ENCODE measurements at places on chromosomes 1 and 21. TPM values are rescaled to one million over a fixed set of nuclear protein-coding genes. Genes with fewer than 3 reads are reported as not detected.

SYT14 gene
- total RNA-seq = not detected

C4BPB gene
- total RNA-seq = 1.8 TPM

ACKR1 gene
- total RNA-seq = not detected

LGR6 gene
- 0.62 TPM for total RNA-seq

LORICRIN gene
- not detected for total RNA-seq

MFAP2 gene
- 0.57 TPM for total RNA-seq

OSCP1 gene
- 6.1 TPM for total RNA-seq

C1orf141 gene
- total RNA-seq = not detected

BGLAP gene
- not detected for total RNA-seq

ZNF691 gene
- 7.7 TPM for total RNA-seq

OR2T35 gene
- not detected for total RNA-seq

RNF19B gene
- 23.6 TPM for total RNA-seq

CXADR gene
- total RNA-seq = 12.1 TPM

RIMKLA gene
- 0.50 TPM for total RNA-seq

SDC3 gene
- 14.0 TPM for total RNA-seq

C1orf167 gene
- total RNA-seq = not detected

TRIM58 gene
- total RNA-seq = not detected

CRYAA gene
- not detected for total RNA-seq

NFYC gene
- 37.7 TPM for total RNA-seq

DBT gene
- 2.3 TPM for total RNA-seq

TIAM1 gene
- 0.75 TPM for total RNA-seq

SPRR2D gene
- total RNA-seq = not detected

RNU1-3 gene
- total RNA-seq = not detected

ANXA9 gene
- total RNA-seq = 1.2 TPM

CA6 gene
- not detected for total RNA-seq

KCNJ6 gene
- 3.6 TPM for total RNA-seq

SPRR1A gene
- total RNA-seq = not detected

SCP2 gene
- 49.5 TPM for total RNA-seq

CD34 gene
- total RNA-seq = not detected

TMEM82 gene
- not detected for total RNA-seq

NUAK2 gene
- 29.0 TPM for total RNA-seq

C1orf105 gene
- total RNA-seq = not detected

TNNT2 gene
- not detected for total RNA-seq

PROK1 gene
- total RNA-seq = not detected

CYP4Z1 gene
- total RNA-seq = not detected

HRNR gene
- total RNA-seq = not detected

CHAF1B gene
- 10.5 TPM for total RNA-seq

C1orf94 gene
- not detected for total RNA-seq

TRIM67 gene
- 0.12 TPM for total RNA-seq

UBAP2L gene
- total RNA-seq = 110 TPM

VAMP4 gene
- total RNA-seq = 4.7 TPM

SLC9A1 gene
- 13.8 TPM for total RNA-seq

NHLH1 gene
- 0.34 TPM for total RNA-seq

GUCA2A gene
- total RNA-seq = not detected

BMP8B gene
- total RNA-seq = 5.2 TPM

NFASC gene
- 1.9 TPM for total RNA-seq

LCE1A gene
- total RNA-seq = not detected

HJV gene
- total RNA-seq = not detected

PPCS gene
- 37.4 TPM for total RNA-seq

OR2T33 gene
- not detected for total RNA-seq

FUCA1 gene
- total RNA-seq = 10.6 TPM

OR2T2 gene
- total RNA-seq = not detected

IQCC gene
- 1.9 TPM for total RNA-seq

Measured in A549 treated with ZK216348 at 1 μM for 4 hours (cell line).